CD4-positive, alpha-beta T cell (primary cell): ENCODE measurements at places on chromosomes 6 and 20. TPM values are rescaled to one million over a fixed set of nuclear protein-coding genes. Genes with fewer than 3 reads are reported as not detected.

DNA sequence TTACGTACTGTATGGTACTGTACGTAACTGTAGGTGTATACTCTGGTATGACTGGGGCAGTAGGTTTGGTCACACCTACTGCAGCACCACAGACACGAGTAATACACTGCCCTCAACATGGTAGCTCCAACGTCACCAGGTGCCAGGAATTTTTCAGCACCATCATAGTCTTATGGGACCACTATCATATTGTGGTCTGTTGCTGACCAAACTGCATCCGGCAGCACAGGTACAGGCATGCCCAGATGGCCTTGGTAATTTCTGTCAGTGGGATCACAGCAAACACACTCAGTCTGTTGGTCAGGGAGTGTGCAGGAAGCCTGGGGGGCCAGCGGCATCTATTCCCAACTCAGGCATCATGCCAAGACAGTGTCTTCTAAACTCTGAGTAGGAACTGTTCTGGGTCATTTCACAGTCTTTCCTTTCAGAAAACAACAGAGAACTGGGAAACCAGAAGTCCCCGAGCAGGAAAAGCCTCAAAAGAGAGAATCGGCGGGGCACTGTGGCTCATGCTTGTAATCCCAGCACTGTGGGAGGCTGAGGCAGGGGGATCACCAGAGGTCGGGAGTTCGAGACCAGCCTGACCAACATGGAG, 5.8 kb downstream of the YTHDF1 start:
- H3K4me3 ChIP-seq = no peak overlapping the region
- peaks cover 78% of the 10 kb centered on the region for H3K36me3 ChIP-seq
- H3K27me3 ChIP-seq = no peaks in the 10 kb centered on the region

DNA sequence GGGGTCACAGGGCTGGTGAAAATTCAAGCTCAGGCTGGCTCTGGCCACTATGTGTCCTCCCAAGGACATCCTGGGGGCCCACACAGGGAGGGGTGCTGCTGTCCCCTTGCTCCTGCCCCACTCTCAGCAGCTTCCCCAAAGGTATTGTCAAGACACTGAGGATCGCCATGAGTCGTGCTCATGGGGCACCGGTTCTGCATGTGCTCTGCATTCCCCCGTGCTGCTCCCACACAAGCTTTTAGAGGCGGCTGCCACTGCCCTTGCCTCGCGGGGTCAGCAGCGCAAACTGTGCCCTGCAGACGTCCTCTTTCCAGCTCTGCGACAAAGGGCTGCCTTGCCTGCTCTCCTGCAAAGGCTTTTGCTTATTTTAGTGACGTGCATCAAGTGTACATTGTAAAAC, 179.8 kb downstream of the ERMARD start:
- H3K4me3 ChIP-seq = no peak overlapping the region
- no peaks in the 10 kb centered on the region for H3K4me1 ChIP-seq
- no peak overlapping the region for H3K27ac ChIP-seq
- DNase-seq = no peak

DNA sequence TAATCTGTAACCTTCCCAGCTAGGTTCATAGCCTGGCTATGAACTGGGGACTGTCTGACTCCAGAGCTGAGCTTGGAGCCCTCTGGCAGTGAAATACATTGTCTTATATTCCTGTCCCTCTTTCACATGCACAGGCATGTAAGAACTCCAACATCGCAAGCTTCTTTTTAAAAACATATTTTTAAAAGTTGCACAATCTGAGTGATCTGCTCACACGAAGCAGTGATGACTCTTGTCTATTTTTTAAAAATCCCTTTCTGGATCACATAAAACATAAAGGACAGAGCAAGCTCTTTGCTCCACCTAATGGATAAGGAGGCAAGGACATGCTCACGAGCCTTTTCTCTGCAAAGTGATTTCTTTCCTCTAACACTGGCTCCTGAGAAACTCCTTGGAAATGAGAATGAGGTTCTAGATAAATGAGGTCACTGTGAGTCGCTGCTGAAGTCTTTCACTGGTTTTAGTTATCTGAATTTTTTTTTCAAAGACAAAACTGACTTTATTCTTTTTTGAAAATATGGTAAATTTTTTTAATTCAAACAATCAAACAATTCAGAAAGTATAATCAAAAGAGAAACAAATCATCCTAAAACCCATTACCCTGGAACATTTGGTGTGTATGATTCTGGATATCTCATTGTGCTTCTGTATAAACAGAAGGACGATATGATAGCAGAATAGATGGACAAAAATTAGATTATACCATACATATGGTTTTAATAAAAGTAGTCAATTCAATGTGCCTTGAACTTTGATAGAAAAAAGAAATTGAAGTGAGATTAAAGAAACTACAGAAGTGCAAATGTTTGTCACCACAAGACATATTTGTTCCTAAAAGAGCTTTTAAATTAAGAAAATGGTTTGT, 30.8 kb downstream of the IL20RA start:
- H3K27me3 ChIP-seq = peaks cover 13% of the 10 kb centered on the region
- no peaks in the 10 kb centered on the region for H3K36me3 ChIP-seq
- no peak overlapping the region for H3K27ac ChIP-seq
- DNase-seq = no peak

DNA sequence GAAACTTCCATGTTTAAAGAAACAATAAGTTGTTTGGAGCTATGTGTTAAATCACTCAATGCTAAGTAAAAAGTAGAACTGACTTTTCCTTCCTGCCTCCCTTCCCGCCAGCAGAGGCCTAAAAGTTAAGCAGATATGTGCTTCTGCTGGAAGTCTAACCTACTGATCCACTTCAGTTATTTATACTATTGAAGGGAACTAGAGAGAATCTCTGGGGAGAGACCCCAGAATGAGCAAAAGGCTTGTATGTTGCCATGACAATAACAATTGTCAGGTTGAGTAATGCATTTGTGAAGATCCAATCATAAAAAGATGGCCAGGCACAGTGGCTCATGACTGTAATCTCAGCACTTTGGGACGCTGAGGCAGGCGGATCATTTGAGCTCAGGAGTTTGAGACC, 24.7 kb downstream of the MGME1 start:
- peaks cover 19% of the 10 kb centered on the region for H3K36me3 ChIP-seq
- peaks cover 7% of the 10 kb centered on the region for H3K4me1 ChIP-seq
- no peak overlapping the region for H3K27ac ChIP-seq
- H3K4me3 ChIP-seq = no peak overlapping the region
- no peaks in the 10 kb centered on the region for H3K27me3 ChIP-seq

DNA sequence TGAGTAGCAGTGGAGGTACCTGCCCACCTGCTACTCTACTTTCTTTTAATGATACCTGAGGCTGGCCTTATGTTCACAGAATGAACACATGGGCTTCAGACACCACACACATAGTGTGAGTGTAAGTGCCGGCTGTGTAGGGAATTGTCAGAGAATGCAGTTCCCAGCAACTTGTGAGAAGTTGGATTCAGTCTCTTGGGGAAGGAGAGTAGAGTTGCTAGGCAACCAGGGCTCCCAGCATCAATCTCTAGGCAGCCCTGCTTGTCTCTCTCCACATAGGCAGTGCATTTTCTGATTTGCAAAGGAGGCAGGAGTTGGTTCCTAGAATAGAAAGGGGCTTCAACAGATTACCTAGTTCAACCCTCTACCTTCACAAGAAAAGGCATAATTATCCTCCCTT, 74.1 kb downstream of the BFSP1 start:
- H3K27me3 ChIP-seq = peaks cover 7% of the 10 kb centered on the region
- DNase-seq = no peak
- no peak overlapping the region for H3K4me3 ChIP-seq
- no peaks in the 10 kb centered on the region for H3K4me1 ChIP-seq
- H3K36me3 ChIP-seq = no peaks in the 10 kb centered on the region
- H3K27ac ChIP-seq = no peak overlapping the region

- no peak overlapping the region for H3K27ac ChIP-seq
- H3K4me3 ChIP-seq = no peak overlapping the region
- H3K36me3 ChIP-seq = no peaks in the 10 kb centered on the region
- H3K27me3 ChIP-seq = no peaks in the 10 kb centered on the region
Measured at GRCh38 chr6:159100395-159101182, 55.8 kb upstream of the TAGAP start.

PNLDC1 gene
- total RNA-seq = 0.14 TPM

RBM24 gene
- 0.39 TPM for total RNA-seq

TULP4 gene
- 68.2 TPM for total RNA-seq

DNA sequence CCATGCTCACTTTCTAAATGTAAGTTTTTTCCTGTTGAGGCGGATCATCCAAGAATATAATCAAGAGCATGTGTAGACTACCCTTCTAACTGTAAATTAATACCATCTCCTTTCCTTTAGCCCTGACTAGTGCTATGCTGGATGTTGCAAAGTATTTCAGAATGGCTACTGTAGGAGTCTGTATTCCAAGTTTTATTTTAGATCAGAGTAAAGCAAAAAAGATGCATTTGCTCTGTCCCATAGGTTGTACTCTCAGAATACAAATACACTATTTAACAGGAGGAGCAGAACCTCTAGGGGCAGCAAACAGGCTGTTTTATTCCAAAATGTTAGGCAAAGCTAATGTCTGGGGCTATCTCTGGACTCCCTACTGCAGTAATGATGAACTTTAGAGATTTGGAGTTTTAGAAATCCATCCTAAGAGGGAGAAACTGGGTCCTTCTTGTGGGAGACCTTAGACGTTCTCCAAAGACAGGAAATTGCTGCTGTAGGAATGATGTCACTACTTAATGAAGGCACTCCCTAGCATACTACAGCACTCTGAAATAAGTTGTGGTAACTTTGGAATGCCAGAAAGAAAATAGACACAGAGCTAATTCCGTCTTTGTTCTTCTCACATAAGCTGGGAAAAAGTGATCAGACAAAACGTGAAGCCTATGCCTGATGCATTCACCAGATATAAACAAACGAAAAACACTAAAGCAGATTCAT, 392.4 kb upstream of the HS3ST5 start:
- no peaks in the 10 kb centered on the region for H3K27me3 ChIP-seq
- no peaks in the 10 kb centered on the region for H3K36me3 ChIP-seq
- no peaks in the 10 kb centered on the region for H3K4me1 ChIP-seq
- no peak overlapping the region for H3K4me3 ChIP-seq
- H3K27ac ChIP-seq = no peak overlapping the region

- no peaks in the 10 kb centered on the region for H3K27me3 ChIP-seq
- H3K27ac ChIP-seq = no peak overlapping the region
- H3K4me3 ChIP-seq = no peak overlapping the region
- peaks cover 47% of the 10 kb centered on the region for H3K36me3 ChIP-seq
Measured at GRCh38 chr6:82205930-82206392, 41.6 kb downstream of the IBTK start.

MYB gene
- 2.0 TPM for total RNA-seq

DNA sequence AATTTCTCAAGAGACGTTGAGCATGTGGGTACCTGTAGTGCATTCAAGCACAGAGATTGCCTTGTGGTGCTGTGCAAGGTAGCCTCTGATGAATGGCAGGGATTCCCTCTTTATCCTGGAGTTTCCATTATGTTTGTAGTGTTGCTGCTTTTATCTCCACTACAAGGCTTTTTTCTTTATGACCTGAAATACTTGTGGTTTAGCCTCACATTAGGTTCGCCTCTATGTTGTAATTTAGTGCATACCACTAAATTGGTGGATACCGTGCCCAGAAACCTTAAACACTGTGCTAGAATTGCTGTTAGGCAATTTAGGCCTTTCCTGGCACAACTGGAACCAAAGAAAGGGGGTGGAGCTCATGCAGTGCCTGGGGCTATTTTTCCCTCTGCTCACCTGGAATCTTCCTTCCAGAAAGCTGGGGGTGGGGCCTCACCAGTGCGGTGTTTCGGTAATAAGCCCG, 76.8 kb downstream of the NCOA7 start:
- H3K27ac ChIP-seq = no peak overlapping the region
- no peak for DNase-seq
- H3K4me1 ChIP-seq = no peaks in the 10 kb centered on the region
- H3K36me3 ChIP-seq = peaks cover 12% of the 10 kb centered on the region
- no peak overlapping the region for H3K4me3 ChIP-seq

DNA sequence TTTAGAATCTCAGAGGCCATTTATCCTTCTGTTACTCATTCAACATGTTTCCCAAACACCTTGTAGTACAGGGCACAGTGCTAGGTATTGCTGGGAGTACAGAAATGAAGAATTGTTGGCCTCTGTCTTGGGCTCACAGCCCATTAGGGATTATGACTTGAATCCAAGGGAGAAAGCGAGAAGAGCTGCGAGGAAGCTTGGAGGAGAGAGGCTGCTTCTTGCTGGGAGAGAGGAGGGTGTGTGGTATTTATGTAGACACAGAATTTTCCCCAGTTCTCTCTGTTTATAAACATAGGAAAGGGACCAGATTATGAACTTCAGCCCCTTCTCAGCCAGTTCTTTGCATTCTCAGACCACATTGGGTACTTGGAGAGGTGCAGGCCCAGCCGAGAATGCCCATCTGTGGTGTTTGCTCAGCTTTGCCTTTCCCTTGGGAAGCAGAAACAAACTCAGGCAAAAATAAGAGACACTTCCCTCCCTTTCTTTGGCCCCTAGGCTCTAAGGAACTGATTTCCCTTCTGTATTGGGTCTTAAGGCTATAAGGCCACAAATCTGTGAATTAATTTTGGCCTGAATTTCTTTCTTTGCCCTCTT, 17.9 kb downstream of the CHMP4B start:
- H3K4me1 ChIP-seq = peaks cover 29% of the 10 kb centered on the region
- no peak overlapping the region for H3K27ac ChIP-seq
- no peak overlapping the region for H3K4me3 ChIP-seq

- H3K27me3 ChIP-seq = no peaks in the 10 kb centered on the region
- no peak for DNase-seq
- no peak overlapping the region for H3K4me3 ChIP-seq
Measured at GRCh38 chr6:163900570-163900969, 486.1 kb downstream of the QKI start.

GRIK2 gene
- total RNA-seq = not detected

DNA sequence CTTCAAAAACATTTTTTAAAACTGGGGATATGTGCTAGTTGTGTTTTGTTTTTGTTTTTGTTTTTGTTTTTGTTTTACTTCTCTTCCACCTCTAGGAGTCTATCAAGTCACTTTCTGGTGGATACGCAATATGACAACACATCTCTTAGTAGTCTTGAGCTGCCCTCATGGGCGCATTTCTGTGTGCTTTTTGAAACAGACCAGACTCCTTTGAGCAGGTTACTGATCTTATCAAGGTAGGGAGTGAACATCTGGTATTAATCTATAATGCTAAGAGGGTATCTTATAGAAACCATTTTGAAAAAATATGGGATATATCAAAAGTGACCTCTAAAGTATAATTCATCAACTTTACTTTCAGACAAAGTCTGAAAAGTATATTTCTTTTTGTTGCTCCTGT, 56.2 kb downstream of the PKIB start:
- H3K27ac ChIP-seq = no peak overlapping the region
- no peak for DNase-seq
- H3K27me3 ChIP-seq = no peaks in the 10 kb centered on the region
- no peaks in the 10 kb centered on the region for H3K36me3 ChIP-seq

DNA sequence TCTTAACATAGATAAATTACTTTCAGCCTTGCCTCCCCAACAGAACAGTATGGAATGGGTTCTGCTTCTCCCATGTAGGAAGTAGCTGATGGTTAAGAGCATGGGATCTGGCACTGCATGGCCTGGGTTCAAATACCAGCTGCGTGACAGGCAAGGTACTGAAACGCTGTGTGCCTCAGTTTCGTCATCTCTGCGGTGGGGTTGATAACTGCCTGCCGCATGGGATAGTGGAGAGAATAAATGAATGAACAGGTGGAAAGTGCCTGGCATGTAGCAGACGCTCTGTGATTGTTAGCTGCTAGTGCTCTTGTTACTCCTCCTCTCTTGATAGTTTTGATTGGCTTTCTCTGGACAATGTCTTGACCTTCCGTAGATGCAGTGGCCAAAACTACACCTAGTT, 213.3 kb downstream of the ZDHHC14 start:
- peaks cover 5% of the 10 kb centered on the region for H3K4me1 ChIP-seq
- no peaks in the 10 kb centered on the region for H3K27me3 ChIP-seq
- H3K27ac ChIP-seq = no peak overlapping the region
- no peak overlapping the region for H3K4me3 ChIP-seq
- DNase-seq = no peak

- H3K27me3 ChIP-seq = no peaks in the 10 kb centered on the region
- peak overlapping the region; percentile 65 for H3K4me3 ChIP-seq
- peak; percentile 44 for DNase-seq
- no peaks in the 10 kb centered on the region for H3K36me3 ChIP-seq
Measured at GRCh38 chr6:119077643-119078375, 655 bp downstream of the FAM184A start.
